ENCODE measurements at places on chromosomes 2 and 18.

DNA sequence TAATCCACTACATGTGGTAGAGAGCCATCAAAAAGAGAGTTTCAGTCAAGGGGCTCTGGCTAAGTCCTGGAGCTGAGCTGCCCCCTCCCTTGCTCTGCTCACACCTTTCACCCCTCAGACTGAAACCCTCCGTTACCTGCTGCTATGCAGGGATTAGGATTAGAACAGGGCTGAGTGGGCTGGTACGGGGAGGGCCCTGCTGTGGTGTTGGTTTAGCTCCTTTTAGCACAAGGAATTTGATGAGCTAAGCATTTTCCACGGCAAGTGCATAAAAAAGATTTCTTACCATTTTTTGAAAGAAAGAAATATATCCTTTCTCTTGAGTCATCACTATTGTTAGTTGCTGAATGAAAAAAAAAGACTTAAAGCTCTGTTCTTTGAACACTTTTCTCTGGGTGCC lies 46.3 kb downstream of the TCF7L1 start:
- no peak for DNase-seq

DNA sequence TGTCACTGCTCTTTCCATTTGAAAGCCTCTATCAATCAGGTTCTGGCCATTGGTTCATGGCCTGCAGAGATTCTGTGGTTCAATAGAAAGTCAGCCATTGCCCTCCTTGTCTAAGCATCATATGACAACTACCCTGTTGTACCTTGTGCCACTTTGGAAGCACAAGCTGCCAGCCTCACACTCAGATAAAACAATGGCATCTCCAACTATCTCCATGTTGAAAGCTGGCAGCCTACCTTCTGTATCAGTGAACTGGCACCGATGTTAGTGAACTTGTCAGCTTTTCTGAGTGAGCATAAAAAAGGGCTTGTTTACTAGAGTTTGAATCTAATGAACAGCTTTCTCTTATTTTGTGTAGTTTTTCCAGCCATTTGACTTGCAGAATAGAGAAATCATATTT lies 203.3 kb upstream of the SESTD1 start:
- no peak for DNase-seq

GRCh38 chr18:61882296-61883004 lies 10.4 kb downstream of the RNF152 start:
- no peak for DNase-seq

DNA sequence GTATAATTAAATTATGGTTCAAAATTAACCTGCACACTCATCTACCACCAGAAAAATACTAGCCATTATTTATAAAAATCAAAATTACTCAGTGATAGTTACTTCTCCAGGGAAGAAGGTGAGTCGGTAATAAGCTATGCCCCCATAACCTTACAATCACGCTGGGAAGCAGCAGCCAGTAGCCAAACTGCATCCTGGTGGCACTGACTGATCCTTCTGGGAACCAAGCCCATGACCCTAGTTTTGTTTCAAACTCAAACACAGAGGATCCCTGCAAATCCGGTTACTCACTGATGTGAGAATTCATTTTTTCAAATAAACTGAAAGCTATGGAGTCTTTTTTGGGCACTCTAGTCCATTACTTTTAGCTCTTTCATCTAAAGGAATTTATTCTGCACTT lies 88.2 kb upstream of the VWC2L start:
- DNase-seq = no peak

DNA sequence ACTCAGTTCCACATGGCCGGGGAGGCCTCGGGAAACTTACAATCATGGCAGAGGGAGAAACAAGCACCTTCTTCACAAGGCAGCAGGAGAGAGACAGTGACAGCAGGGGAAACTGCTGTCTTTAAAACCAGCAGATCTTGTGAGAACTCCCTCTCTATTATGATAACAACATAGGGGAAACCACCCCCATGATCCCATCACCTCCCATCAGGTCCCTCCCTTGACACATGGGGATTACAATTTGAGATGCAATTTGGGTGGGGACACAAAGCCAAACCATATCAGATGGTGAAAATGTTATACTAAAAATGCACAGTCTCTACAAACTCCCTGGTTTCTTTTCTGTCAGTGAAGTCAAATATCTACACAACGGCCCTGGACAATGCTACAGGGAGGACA lies 9.2 kb downstream of the TMEM18 start:
- DNase-seq = no peak

Measured in NCI-H510A treated with DMSO at 0.1 percent for 48 hours (cell line).